Sigmoid colon (tissue), 7 donors: ENCODE measurements at places on chromosomes 12 and 14. TPM values are rescaled to one million over a fixed set of nuclear protein-coding genes. Genes with fewer than 3 reads are reported as not detected.

ZDHHC22 gene
- total RNA-seq, result 1.1 TPM

IL23A gene
- not detected for total RNA-seq

PRORP gene
- total RNA-seq, result 14.5 TPM

P2RX7 gene
- 4.8 TPM for total RNA-seq

MAP1LC3B2 gene
- not detected for total RNA-seq

DNA sequence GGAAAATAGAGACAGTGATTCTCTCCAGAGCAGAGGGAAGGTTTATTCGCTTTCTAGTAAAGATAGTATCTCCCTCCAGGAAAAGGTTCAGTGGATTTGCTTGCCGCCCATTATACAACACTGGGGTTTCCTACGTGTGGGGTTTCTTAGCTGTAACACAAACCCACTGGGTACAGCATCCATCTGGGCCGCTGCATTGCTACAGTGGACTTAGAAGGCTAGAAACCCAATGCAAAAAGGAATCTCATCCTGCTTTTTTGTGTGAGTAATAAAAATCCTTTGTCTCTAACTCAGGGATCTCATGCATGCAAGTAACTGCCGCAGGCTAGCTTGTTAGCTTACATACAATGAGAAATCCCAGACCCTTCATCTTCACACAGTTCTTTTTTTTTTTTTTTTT lies 67.1 kb upstream of the BCL2L14 start:
- no peak for DNase-seq

GRCh38 chr12:120735181-120735580 lies 9.6 kb downstream of the ACADS start:
- no peak for DNase-seq

DNA sequence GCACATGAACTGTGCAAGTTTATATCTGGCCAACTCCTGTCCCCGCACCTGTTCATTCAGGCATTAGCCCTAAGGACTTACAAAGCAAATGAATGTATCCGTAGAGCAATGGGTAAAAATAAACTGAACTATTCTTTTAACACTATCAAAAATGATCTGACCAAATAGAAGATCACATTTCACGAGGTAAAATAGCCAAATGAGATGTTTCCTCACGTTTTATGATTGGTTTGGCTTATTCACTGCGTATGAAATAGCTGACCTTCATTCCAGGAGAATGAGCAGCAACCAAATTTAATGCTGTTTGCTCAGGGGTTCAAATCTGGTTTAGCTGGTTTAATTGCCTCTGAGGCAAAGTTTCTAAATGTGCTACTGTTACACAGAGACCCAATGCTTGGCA lies 216.0 kb upstream of the EEA1 start:
- no peak for DNase-seq
